PC-9 (cell line): ENCODE measurements at places on chromosomes 7 and 10. TPM values are rescaled to one million over a fixed set of nuclear protein-coding genes. Genes with fewer than 3 reads are reported as not detected.

Gene SORCS1
- total RNA-seq, result not detected in 2 replicates

GRCh38 chr7:99607548-99607947 is 9.2 kb upstream of the ZSCAN25 start:
- no peak for DNase-seq

- DNase-seq, result no peak
Measured at GRCh38 chr10:114876169-114876568, 54.6 kb downstream of the FHIP2A start.

Gene NUP42
- 41.3 and 51.3 TPM in 2 replicates for total RNA-seq

DNA sequence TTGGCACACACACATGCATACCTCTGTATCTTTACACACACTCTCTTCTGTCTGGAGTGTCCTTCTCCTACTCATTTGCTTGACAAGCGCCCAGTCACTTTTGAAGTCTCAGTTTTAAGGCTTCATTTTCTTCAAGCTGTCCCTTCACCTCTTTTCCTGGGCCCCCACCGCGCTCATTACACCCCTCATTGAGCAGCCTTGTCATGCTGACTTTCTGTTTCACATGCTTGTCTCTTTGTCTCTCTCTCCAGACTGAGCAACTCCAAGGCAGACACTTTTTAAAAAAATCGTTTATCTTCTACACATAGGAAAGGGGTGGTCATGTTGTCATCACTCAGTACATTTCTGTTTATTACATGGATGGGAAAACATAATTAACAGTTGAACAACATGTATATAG is 225.2 kb upstream of the FZD1 start:
- no peak for DNase-seq

Gene AS3MT
- total RNA-seq, result 0.22 TPM in 1 of 2 replicates, not detected in the other

Gene NPY4R
- total RNA-seq, result 2.9 and 3.1 TPM in 2 replicates

DNA sequence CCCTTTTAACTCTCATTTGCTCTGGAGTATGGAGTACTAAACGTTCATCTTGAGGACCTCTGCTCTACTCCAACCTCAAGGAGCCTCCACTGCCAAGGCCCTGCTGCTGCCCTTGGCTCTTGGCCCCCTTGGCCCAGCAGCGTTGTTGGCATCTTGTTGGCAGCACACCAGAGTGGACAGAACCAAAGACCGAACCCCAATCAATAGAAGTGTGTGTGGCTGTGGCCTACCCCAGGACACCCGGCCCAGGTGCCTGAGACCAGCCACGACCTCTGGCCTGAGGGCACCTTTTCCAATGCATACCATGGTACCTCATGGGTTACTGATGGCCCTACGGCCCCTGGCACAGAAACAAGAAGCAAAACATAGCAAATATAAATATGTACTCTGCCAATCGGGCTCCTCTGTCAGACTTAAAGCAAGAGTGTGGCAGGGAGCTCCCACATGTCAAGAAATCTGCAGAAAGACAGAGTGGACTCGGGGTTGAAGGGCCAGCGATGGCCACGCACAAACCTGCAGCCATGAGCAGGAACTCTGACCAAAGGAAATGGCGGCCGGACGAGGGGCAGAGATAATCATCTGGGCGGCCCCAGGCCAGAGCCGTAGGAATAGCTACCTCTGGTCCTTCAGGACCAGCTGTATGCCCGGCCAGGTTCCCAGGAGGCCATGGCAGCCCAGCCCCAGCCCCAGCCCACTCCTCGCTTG is 2.9 kb downstream of the NPC1L1 start:
- no peak for DNase-seq

DNA sequence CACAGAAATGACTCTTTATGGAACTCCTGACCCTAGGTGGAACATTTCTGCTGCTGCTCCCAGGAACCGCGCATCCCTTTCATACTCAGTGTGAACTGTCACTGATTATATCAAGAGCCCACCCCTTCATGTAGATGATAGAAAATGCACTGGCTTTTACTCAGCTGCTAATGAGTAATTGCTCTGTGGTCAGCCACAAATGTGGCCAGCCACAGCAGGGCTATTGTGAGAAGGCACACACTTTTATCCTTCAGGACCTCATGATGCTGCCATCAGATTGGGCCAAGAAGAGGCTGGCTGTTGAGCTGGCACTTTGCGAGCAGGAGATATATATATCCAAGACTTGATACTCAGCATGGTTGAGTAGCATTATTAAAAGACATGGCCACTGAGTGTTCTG is 124.7 kb downstream of the CFAP58 start:
- DNase-seq, result no peak

Gene CCZ1
- 54.3 and 81.7 TPM in 2 replicates for total RNA-seq

Gene FBXL13
- 10.4 and 19.4 TPM in 2 replicates for total RNA-seq

- DNase-seq, result no peak
Measured at GRCh38 chr7:136947347-136947746, 78.9 kb downstream of the CHRM2 start.

Gene HOXA6
- 0.65 and 1.2 TPM in 2 replicates for total RNA-seq

GRCh38 chr10:96721207-96721572 is 876 bp upstream of the PIK3AP1 start:
- no peak for DNase-seq

GRCh38 chr7:97005183-97006054 is at the start of gene DLX6:
Gene DLX6, plus strand, starts transcription at chr7:97005553. Its CDS starts 425 bp downstream, at chr7:97005978.
- DNase-seq, result no peak

- DNase-seq, result peak; percentile 20
Measured at GRCh38 chr7:117445206-117445605, 17.9 kb upstream of the ASZ1 start.

GRCh38 chr7:149856583-149856982 is 17.2 kb upstream of the ATP6V0E2 start:
- DNase-seq, result no peak

Gene NODAL
- not detected in 2 replicates for total RNA-seq

GRCh38 chr7:27188386-27189294 is 3.6 kb upstream of the HOXA11 start:
- no peak for DNase-seq

GRCh38 chr10:86711513-86712316 is 43.4 kb downstream of the LDB3 start:
- peak; percentile 24 for DNase-seq

- DNase-seq, result no peak
Measured at GRCh38 chr7:50538478-50538877, 26.7 kb downstream of the DDC start.

Gene TBXAS1
- 0.58 and 2.2 TPM in 2 replicates for total RNA-seq

- no peak for DNase-seq
Measured at GRCh38 chr10:123703195-123703790, 37.1 kb downstream of the GPR26 start.

DNA sequence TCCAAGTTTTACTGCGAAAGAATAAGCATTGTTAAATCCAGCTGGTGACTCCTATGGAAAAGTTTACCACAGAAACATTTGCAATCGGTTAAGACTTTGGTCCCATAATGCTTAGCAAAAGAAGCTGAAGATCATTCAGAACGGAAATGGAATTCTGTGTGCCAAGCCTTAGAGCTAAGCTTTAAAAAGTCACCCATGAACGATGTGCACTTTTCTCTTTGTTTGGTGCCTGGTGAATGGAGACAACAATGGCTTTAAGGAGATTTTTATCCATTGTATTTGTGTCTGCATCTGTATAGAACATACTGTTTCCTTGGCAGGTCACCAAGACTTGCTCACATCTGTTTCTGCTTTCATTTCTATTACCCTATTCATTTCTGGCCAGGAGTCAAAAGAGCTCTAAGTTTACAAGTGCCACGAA is 26.3 kb upstream of the COL1A2 start:
- DNase-seq, result no peak

DNA sequence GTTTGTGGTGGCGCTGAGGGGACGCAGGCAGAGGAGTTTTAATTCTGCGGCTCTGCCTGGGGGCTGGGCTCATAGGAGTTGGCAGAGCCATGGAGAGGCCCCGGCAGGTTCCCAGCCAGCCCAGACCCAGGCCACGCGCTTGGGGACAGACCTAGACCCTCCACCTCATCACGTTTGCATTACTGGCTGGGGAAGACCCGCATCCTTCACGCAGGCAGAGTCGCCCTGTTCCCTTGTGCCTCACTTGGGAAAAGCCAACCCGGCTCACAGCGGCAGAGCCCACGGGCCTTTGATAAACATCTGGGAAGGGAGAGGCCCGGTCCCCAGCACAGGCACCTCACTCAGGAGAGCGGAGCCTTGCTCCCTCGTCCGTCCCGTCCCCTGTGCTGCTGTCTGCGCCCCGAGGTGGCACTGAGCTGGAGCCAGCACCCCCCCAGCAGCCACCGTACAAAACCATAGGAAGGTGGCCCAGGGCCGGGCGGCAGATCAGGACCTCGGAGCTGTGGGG is 112.8 kb downstream of the CYTH3 start:
- no peak for DNase-seq

DNA sequence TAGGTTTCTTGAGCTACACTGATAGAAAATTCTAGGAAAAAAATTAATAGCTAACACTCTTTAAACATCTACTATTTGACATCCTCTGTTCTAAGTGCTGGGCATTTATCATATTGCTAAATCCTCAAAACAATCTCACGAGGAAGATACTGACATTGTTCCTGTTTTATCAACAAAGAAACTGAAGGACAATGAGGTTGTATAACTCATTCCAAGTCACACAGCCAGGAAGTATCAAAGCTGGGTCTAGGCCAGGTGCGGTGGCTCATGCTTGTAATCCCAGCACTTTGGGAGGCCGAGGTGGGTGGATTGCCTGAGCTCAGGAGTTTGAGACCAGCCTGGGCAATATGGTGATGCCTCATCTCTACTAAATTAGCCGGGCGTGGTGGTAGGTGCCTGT is 51.6 kb upstream of the IL6 start:
- no peak for DNase-seq

DNA sequence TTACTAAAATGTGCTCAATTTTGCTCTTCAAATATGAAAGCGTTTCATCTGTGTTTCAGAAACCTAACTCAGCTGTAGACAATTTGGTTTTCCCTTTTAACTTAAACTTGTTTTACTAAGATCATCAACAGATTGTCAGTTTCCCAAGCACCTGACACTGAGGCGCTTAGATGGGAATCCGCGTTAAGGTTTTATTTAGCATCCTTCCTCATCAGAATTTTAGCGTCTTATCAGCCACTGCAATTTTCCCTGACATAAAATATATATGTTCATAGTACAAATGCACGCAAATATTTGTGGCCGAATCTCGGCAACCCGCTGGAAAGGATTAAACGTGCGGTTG is 1.2 kb downstream of the SGCE start:
- DNase-seq, result no peak

Gene RASA4
- 25.5 and 44.7 TPM in 2 replicates for total RNA-seq

Gene ABCC2
- 132 and 174 TPM in 2 replicates for total RNA-seq

- no peak for DNase-seq
Measured at GRCh38 chr7:71817916-71818315, 594.2 kb downstream of the CALN1 start.

GRCh38 chr10:124325633-124325914 is 93.1 kb downstream of the OAT start:
- DNase-seq, result no peak

DNA sequence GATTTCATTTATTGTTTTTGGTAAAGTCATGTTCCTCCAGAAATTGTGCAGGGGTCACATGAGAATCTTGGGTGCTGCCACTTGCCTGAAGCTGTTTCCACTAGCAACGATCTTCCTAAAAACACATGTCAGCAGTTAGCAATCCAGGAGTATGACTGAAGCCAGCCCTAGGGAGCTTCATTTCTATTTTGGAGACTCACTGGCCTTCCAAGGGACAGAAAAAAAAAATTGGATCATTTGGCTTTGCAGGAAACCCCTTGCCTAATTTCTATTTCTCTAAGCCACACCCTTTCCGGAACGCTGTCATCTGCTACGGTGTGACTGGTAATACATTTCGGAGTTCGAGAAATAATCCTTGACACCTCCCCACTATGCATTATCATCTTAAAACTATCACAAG is 204.7 kb downstream of the TAX1BP1 start:
- no peak for DNase-seq
